ENCODE measurements at places on chromosomes 13 and 19. TPM values are rescaled to one million over a fixed set of nuclear protein-coding genes. Genes with fewer than 3 reads are reported as not detected.

DNA sequence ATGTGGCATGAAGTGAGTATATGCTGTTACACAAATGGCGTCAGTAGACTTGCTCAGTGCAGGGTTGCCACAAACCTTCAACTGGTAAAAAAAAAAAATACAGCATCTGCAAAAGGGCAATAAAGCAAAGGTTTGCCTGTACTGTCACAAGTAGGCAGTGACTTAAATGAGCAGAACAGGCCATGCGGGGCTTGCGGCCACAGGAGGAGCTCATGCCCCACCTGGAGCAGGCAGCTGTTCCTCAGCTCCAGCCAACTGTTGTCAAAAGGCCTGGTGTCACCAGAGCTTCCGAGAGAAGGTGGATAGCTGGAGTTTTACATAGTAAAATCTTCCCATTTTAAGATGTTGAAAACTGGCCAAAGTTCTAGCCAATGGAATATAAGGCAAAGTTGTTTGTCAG lies 7.7 kb downstream of the ATP7B start:
- H3K27me3 ChIP-seq: no peaks in the 10 kb centered on the region
- H3K27ac ChIP-seq: no peak overlapping the region
- no peaks in the 10 kb centered on the region for H3K36me3 ChIP-seq
- no peaks in the 10 kb centered on the region for H3K4me1 ChIP-seq

GRCh38 chr19:38039966-38040365 lies 133.0 kb downstream of the SIPA1L3 start:
- no peaks in the 10 kb centered on the region for H3K4me1 ChIP-seq
- no peaks in the 10 kb centered on the region for H3K27me3 ChIP-seq
- DNase-seq: no peak
- H3K27ac ChIP-seq: no peak overlapping the region
- H3K36me3 ChIP-seq: no peaks in the 10 kb centered on the region

- no peaks in the 10 kb centered on the region for H3K27me3 ChIP-seq
- peak overlapping the region; percentile 65 for H3K4me3 ChIP-seq
- peak overlapping the region; percentile 82 for H3K27ac ChIP-seq
- H3K4me1 ChIP-seq: no peaks in the 10 kb centered on the region
- peak; percentile 90 for DNase-seq
- H3K36me3 ChIP-seq: no peaks in the 10 kb centered on the region
Observed at GRCh38 chr19:48203794-48204628, 33.5 kb downstream of the ZSWIM9 start.

GRCh38 chr19:36019061-36019670 lies 5.2 kb upstream of the ALKBH6 start:
- no peaks in the 10 kb centered on the region for H3K36me3 ChIP-seq
- H3K4me3 ChIP-seq: no peak overlapping the region
- no peaks in the 10 kb centered on the region for H3K27me3 ChIP-seq
- no peak overlapping the region for H3K27ac ChIP-seq
- no peak for DNase-seq
- no peaks in the 10 kb centered on the region for H3K4me1 ChIP-seq

DNA sequence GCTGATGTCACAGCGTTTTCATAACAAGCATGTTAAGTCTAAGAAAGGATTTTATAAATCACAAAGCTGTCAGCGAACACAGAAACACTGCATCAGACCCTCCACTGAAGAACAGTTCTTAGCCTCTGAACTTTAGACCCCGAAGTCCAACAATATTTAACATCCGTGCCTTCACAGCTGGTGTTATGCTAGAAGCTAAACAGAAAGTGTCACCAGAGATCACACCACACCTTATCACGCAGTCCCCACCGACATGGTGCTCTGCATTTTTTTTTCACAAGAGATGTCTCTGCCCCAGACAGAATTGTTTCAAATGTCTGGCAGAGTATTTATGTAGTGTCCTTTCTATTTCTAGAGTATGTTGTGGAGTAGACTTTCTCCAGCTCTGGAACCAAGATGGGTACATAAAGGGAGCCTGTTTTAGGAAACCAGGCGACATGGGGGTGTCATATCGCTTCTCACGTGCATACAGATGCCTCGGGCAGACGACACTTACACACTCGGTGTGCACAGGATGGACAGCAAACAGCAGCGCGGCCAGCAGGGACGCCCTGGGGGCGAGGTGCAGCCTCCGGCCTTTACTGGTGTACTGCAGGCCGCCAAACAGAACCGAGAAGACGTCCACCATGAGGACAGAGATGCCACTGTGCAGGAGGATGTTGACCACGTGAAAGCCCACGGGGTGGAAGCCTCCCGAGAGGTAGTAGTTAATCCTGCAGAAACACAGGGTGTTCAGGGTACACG lies 12.0 kb downstream of the TMTC4 start:
- H3K36me3 ChIP-seq: no peaks in the 10 kb centered on the region
- DNase-seq: no peak
- no peak overlapping the region for H3K27ac ChIP-seq
- H3K4me1 ChIP-seq: no peaks in the 10 kb centered on the region
- no peak overlapping the region for H3K4me3 ChIP-seq
- no peaks in the 10 kb centered on the region for H3K27me3 ChIP-seq

- H3K4me3 ChIP-seq: no peak overlapping the region
- DNase-seq: no peak
- no peaks in the 10 kb centered on the region for H3K27me3 ChIP-seq
- H3K4me1 ChIP-seq: no peaks in the 10 kb centered on the region
Observed at GRCh38 chr13:72537395-72537780, 190.0 kb downstream of the MZT1 start.

DNA sequence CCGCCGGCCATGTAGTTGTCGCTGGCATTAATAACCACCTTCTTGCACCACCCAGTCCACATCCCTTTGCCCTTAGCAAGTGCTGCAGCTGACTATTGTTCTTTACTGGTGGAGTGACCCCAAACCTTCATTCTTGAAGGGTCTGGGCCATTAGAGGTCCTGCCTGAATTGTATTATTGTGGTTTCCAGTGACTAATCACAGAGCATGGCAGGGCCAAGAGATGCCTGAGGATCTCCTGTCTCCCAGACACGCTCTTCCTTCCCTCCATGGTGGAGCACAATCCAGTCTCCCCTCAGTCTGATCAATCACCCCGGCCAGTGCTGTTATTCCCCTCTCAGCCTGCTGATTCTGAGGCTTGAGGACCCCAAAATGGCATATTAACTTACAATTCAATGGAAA lies 39.0 kb downstream of the C1QTNF9 start:
- DNase-seq: no peak
- no peaks in the 10 kb centered on the region for H3K36me3 ChIP-seq
- H3K4me1 ChIP-seq: no peaks in the 10 kb centered on the region
- H3K4me3 ChIP-seq: no peak overlapping the region

DNA sequence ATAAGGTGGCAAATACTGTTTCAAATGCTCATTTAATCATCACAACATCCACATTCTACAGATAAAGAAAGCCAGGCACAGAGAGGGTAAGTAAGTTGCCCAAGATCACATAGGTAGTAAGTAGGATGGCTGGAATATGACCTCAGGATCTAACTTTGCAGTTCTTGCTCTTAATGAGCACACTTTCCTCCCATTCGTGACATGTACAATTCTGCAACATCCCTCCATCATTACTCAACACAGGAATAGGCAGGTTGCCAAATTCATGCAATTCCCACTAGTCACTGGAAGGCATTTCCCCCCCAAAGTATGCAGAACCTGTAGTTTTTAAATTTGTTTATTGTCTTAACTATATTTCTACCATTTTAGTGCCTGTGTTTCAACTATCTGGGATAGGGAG lies 109.2 kb downstream of the OLFM4 start:
- H3K27ac ChIP-seq: peak overlapping the region; percentile 87
- no peaks in the 10 kb centered on the region for H3K36me3 ChIP-seq
- H3K4me3 ChIP-seq: no peak overlapping the region

- no peak overlapping the region for H3K4me3 ChIP-seq
- DNase-seq: no peak
- H3K27me3 ChIP-seq: no peaks in the 10 kb centered on the region
- H3K36me3 ChIP-seq: no peaks in the 10 kb centered on the region
- no peak overlapping the region for H3K27ac ChIP-seq
Observed at GRCh38 chr13:48066310-48066989, 28.5 kb downstream of the MED4 start.

DNA sequence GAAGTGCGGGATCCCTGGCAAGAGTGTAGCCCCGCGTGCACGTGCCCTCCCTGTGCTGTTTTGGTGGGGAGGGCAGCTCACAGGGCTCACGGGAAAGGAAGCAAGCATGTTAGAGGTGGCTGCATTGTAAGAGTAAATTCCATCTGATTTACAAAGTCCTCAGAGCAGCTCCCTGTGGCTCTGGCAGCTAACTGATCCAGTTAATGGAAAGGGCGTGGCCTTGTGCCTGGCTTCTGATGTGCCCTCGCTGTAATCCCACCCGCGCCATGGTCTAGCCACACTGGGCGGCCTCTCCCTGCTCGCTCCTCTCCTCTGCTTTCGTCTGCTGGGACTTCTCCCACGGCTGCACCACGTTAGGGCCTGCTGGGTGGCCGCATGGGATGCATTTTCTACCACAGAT lies 258.5 kb downstream of the FGF9 start:
- H3K4me1 ChIP-seq: no peaks in the 10 kb centered on the region
- no peaks in the 10 kb centered on the region for H3K27me3 ChIP-seq
- no peak for DNase-seq
- H3K36me3 ChIP-seq: no peaks in the 10 kb centered on the region

GRCh38 chr13:113652404-113653263 lies 5.4 kb downstream of the ATP4B start:
- peak; percentile 40 for DNase-seq
- H3K4me1 ChIP-seq: no peaks in the 10 kb centered on the region
- no peak overlapping the region for H3K27ac ChIP-seq
- no peak overlapping the region for H3K4me3 ChIP-seq
- no peaks in the 10 kb centered on the region for H3K27me3 ChIP-seq

DNA sequence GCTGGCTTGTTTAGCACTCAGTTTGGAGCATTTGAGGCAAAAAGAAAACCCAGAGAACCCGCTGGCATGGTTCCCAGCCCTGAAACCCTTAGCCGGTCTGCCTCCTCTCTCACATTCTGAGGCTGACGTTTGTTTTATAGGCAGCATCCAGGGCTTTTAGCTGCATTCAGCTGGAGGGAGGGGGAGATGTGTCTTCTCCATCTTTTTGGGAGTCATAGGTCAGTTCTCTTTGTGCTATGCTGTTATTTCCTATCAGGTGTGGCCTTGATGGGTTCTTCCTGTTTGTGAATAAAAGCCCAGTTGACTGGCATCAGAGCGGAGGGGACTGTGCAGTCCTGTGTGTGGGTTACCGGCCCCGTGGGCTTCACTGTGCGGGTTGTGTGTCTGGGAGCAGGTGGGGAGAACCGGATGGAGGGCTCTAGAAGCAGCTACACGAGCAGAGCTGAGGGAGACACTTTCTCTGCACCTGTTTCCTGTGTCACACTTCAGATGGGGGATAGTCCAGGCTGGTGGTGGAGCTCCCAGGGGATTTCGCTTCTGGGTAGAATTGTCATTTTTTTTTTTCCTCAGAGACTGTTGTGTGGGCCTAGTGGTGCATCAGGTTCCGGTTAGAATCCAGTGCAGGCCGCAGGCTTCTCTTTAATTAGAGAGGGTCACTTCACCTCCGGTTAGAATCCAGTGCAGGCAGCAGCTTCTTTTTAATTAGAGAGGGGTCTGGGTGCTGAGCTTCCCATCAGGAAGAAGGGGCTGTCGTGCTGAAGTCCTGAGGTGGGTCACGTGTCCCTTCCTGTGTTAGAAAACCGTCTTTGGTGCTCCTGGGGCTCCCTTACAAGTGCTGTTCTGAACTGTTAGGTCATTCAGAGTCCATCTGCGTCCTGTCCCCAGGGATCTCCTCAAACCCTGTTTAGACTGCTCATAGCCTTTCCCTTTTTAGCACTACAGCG lies 69.6 kb downstream of the ARHGEF7 start:
- peaks cover 11% of the 10 kb centered on the region for H3K4me1 ChIP-seq
- H3K36me3 ChIP-seq: no peaks in the 10 kb centered on the region
- H3K4me3 ChIP-seq: no peak overlapping the region
- no peak for DNase-seq

DNA sequence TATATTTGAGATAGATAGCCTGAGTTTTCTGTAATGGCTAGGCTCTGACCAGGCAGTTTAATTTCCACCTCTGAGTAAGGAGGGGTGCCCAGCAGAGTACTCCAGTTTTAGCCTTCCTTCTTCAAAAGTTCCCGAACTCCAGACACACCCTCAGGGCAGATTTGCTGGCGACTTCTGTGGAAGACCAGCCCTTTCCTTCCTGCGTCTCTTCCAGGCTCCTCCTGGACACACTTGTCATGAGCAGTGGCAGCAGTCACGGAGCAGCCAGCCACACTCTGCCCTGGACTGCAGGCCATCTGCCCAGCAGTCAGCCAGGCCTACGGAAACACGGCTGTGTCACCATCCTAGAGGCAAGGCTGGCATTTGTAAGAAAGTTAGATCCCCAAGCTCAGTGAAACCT lies 6.6 kb upstream of the FLT1 start:
- H3K27me3 ChIP-seq: peaks cover 6% of the 10 kb centered on the region
- no peaks in the 10 kb centered on the region for H3K36me3 ChIP-seq
- no peak overlapping the region for H3K27ac ChIP-seq
- no peak for DNase-seq

DNA sequence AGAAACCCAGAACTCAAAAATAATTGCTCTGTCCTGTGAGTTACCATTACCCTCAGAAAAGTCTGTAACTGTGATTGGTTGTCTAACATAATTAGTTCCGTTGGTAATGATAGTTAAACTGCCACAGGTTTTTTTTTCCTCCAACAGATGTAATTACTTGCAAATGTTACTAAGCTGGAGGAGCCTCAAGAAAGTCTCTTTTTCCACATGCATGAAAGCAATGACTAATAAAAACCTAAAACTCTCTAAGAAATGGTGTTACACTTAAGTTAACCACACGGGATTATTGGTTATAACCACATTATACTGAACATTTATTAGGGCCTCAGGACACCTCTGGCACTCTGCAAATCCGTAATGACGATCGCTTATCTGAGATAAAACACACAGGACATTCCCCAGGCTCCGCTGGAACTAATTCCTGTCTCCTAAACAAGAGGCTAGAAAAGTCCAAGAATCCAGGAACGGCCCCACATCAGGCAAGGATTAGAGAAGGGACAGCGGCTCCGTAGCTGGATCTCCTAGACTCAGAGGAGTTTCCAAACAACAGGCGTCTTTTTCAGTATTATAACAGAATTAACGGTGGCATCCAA lies 753 bp downstream of the ZNF235 start:
- DNase-seq: no peak
- H3K27ac ChIP-seq: peak overlapping the region; percentile 82
- H3K36me3 ChIP-seq: peaks cover 2% of the 10 kb centered on the region
- H3K4me3 ChIP-seq: peak overlapping the region; percentile 63

GRCh38 chr19:38032151-38032550 lies 125.1 kb downstream of the SIPA1L3 start:
- H3K4me1 ChIP-seq: no peaks in the 10 kb centered on the region
- no peak overlapping the region for H3K27ac ChIP-seq
- no peak for DNase-seq

DNA sequence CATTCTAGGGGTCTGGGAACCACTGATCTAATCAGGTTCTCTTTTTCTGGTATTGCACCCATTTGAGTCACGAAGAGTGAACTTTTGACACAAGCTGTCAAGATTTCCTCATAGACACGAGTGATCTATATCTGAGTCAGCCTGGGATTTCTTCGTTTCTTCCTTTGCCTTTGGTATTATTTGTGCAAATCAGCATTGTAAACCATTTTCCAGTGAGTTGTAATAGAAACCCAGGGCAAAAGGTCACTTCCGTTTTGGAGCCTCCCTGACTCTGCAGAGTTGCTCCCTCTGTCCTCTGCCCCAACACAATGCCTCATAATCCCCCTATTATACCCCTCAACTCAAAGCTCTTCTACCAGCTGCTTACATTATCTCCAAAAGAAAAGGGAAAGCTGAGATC lies 615.1 kb downstream of the EFNB2 start:
- H3K27me3 ChIP-seq: no peaks in the 10 kb centered on the region
- no peak for DNase-seq
- no peak overlapping the region for H3K4me3 ChIP-seq
- H3K4me1 ChIP-seq: no peaks in the 10 kb centered on the region
- no peaks in the 10 kb centered on the region for H3K36me3 ChIP-seq

Gene PINLYP
- total RNA-seq: 6.9 TPM

Gene SLC10A2
- not detected for total RNA-seq

Gene FGF22
- total RNA-seq: 0.33 TPM

Gene TSKS
- 0.33 TPM for total RNA-seq

Gene PLPP2
- total RNA-seq: 120 TPM

Data from breast epithelium (tissue), 4 donors.